Type B pancreatic cell (in vitro differentiated cells): ENCODE measurements at places on chromosomes 3 and 15. TPM values are rescaled to one million over a fixed set of nuclear protein-coding genes. Genes with fewer than 3 reads are reported as not detected.

The XCR1 gene
- total RNA-seq: 3.6 and 13.9 TPM in 2 replicates

The DPPA4 gene
- total RNA-seq: 1.5 and 14.9 TPM in 2 replicates

The DPPA2 gene
- total RNA-seq: 0.36 TPM in 1 of 2 replicates, not detected in the other

The THSD4 gene
- total RNA-seq: 23.1 and 43.3 TPM in 2 replicates

The SH2D7 gene
- not detected in 2 replicates for total RNA-seq

The SHC4 gene
- 2.1 and 4.5 TPM in 2 replicates for total RNA-seq

The GALNT15 gene
- 0.17 TPM in 1 of 2 replicates, not detected in the other for total RNA-seq

The SLC7A14 gene
- 3.3 and 13.5 TPM in 2 replicates for total RNA-seq

The WDR72 gene
- total RNA-seq: 2.0 and 6.9 TPM in 2 replicates

The GOLGA6B gene
- total RNA-seq: not detected in 2 replicates

The LRRC15 gene
- total RNA-seq: 0.05 and 0.07 TPM in 2 replicates

The HTR3C gene
- total RNA-seq: not detected in 2 replicates

The GOLGA8A gene
- total RNA-seq: 64.0 and 135 TPM in 2 replicates

The ADIPOQ gene
- total RNA-seq: not detected in 2 replicates

The ACVR2B gene
- 27.1 and 42.8 TPM in 2 replicates for total RNA-seq

The ISLR gene
- total RNA-seq: 0.24 and 41.6 TPM in 2 replicates

The PCCB gene
- total RNA-seq: 27.2 and 41.0 TPM in 2 replicates

The ARL14 gene
- total RNA-seq: 0.53 and 1.9 TPM in 2 replicates

The RARRES1 gene
- 15.9 and 57.7 TPM in 2 replicates for total RNA-seq

The PLA2G4D gene
- total RNA-seq: not detected in 2 replicates

The CLDN16 gene
- total RNA-seq: 0.10 TPM in 1 of 2 replicates, not detected in the other

The SAMD7 gene
- not detected in 2 replicates for total RNA-seq

The MESP1 gene
- 2.1 and 2.2 TPM in 2 replicates for total RNA-seq

The GOLGA6L7 gene
- not detected in 2 replicates for total RNA-seq

The DLG1 gene
- 91.0 and 95.9 TPM in 2 replicates for total RNA-seq

The GOLGA6L9 gene
- 4.3 and 10.4 TPM in 2 replicates for total RNA-seq

The CLEC3B gene
- total RNA-seq: 0.43 and 1.2 TPM in 2 replicates

The KNG1 gene
- total RNA-seq: not detected in 2 replicates

The FSTL1 gene
- total RNA-seq: 183 and 383 TPM in 2 replicates

The LOXL1 gene
- total RNA-seq: 10.3 and 25.1 TPM in 2 replicates

The ROBO2 gene
- 8.4 and 22.7 TPM in 2 replicates for total RNA-seq

The NANOGP8 gene
- not detected in 2 replicates for total RNA-seq

The DUOX1 gene
- 5.5 and 11.1 TPM in 2 replicates for total RNA-seq

The COL6A5 gene
- 0.10 and 0.14 TPM in 2 replicates for total RNA-seq

The ERC2 gene
- total RNA-seq: 1.8 and 6.1 TPM in 2 replicates

The ZNF385D gene
- total RNA-seq: 2.2 and 7.5 TPM in 2 replicates

The ASB14 gene
- not detected in 2 replicates for total RNA-seq

The SKOR1 gene
- 0.29 and 0.65 TPM in 2 replicates for total RNA-seq

The ZFYVE19 gene
- 31.6 and 45.0 TPM in 2 replicates for total RNA-seq

The LYZL4 gene
- total RNA-seq: 0.36 TPM in 1 of 2 replicates, not detected in the other
